Sigmoid colon (tissue), 7 donors: ENCODE measurements at places on chromosomes 1 and 21.

- H3K4me1 ChIP-seq: no peaks in the 10 kb centered on the region
- H3K4me3 ChIP-seq: no peak overlapping the region
- H3K27ac ChIP-seq: no peak overlapping the region
- H3K27me3 ChIP-seq: no peaks in the 10 kb centered on the region
- no peaks in the 10 kb centered on the region for H3K36me3 ChIP-seq
Measured at GRCh38 chr1:229815961-229816360, 189.9 kb downstream of the URB2 start.

DNA sequence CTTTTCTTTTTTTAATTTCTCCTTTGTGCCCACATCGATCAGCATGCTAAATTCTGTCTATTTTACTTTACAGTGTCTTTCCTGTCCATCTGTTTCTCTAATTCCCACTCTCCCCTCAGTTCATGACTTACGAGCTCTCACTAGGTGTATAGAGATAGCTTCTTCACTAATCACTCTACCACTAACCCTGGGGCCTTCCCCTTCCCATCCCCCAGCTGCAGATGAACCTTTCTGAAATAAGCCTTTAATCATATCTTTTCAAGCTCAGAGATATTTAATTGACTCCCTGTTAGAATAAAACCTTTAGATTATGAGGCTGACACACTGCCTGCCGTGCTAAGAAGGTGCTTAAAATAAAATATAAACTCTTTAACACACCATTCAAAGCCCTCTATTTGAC is 66.3 kb upstream of the BMP8A start:
- H3K27ac ChIP-seq: peak overlapping the region; percentile 45
- H3K4me1 ChIP-seq: peaks cover 22% of the 10 kb centered on the region
- no peaks in the 10 kb centered on the region for H3K27me3 ChIP-seq
- H3K36me3 ChIP-seq: peaks cover 81% of the 10 kb centered on the region
- no peak overlapping the region for H3K4me3 ChIP-seq

DNA sequence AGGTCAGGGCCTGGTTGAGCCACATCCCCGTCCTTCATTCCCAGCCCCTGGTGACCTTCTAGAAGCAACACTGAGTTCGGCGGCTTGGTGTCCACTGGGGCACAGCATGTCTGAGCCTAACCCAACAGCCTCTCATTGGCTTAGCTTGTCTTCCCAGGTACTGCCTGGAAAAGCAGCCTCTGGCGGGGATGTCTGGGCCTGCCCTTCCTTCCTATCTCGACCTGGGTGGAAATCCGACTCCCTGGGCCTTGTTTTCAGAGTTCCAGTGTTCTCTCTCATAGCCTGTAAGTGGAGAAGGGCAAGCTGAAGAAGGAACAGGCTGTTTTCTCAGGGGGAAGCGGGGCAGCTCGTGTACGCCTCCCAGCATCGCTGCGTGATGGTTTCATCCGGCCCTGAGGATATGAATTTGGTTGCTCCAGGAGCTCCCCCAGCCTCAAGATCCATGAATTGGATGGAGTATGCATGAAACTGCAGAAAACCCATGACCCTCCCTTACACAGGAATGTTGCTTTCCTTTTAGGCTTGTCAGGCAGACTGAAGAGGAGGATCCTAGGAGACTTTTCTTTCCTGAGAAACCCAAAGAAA is 116.5 kb upstream of the IRF2BP2 start:
- no peak overlapping the region for H3K4me3 ChIP-seq
- DNase-seq: peak; percentile 64
- H3K4me1 ChIP-seq: peaks cover 66% of the 10 kb centered on the region
- H3K36me3 ChIP-seq: no peaks in the 10 kb centered on the region
- no peaks in the 10 kb centered on the region for H3K27me3 ChIP-seq

GRCh38 chr1:205451202-205451601 is 4.6 kb downstream of the BLACAT1 start:
- no peak for DNase-seq
- no peak overlapping the region for H3K27ac ChIP-seq
- H3K36me3 ChIP-seq: no peaks in the 10 kb centered on the region
- no peak overlapping the region for H3K4me3 ChIP-seq

DNA sequence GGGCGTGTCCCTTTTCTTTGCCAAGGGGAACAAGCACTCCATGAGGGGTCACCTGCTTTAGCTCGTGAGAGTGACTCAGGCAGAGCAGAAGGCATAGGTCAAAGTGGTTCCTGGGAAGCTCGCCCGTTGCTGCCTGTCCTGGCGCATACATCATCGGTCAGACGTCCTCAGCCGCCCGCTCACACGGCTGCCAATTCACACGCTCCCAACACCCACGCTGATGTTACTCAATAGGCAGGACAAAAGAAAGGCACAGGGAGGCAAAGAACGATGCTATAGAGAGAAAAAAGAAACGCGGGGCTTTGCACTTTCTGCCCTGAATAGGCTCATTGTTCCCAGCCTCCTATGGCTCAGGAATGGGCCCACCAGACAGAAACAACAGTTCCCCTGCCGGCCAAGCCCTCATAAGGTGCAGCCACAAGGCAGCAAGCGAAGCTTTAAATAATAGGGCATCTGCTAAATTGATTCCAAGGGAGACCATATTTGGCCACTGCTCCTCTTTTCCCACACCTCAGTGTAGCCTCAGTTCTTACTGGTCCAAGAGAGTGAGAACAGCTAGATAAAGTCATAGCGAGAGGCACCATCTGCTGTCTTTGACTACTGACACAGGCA is 38.7 kb downstream of the VTCN1 start:
- no peak for DNase-seq
- no peak overlapping the region for H3K27ac ChIP-seq
- H3K4me3 ChIP-seq: no peak overlapping the region

DNA sequence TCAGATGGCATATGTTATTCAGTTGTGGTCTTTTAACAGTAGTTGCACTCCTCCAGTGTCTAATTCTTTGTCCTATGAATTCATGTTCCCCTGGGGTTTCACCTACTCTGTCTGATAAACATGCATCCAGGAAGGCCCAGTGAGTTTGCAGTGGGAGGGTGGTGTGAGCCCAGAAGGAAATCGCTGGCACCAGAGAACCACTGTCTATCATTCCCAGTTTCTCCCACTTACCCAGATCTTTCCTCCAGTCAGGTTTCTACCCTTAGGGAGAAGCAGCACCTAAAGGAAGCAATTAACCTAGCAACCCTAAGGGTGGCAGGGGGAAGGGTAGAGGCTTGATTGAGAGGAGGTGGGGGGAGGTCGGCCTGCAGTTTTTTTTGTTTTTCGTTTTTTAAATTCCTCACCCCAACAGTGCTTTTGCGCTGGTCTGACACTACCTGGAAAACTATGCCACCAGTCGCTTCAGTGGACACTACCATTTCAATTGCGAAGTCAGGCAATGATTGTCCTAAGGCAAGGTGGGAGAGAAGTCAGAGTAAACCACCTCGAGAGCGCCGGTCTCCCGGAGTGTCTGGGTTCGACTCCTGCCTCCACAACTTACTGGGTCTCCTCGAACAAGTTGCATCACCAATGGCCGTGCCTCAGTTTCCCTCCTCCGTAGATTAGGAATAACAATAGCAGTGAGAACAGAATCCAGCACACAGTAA is 766 bp upstream of the SLC44A3 start:
- H3K4me3 ChIP-seq: peak overlapping the region; percentile 55
- no peak for DNase-seq
- no peaks in the 10 kb centered on the region for H3K36me3 ChIP-seq
- H3K27ac ChIP-seq: peak overlapping the region; percentile 54

DNA sequence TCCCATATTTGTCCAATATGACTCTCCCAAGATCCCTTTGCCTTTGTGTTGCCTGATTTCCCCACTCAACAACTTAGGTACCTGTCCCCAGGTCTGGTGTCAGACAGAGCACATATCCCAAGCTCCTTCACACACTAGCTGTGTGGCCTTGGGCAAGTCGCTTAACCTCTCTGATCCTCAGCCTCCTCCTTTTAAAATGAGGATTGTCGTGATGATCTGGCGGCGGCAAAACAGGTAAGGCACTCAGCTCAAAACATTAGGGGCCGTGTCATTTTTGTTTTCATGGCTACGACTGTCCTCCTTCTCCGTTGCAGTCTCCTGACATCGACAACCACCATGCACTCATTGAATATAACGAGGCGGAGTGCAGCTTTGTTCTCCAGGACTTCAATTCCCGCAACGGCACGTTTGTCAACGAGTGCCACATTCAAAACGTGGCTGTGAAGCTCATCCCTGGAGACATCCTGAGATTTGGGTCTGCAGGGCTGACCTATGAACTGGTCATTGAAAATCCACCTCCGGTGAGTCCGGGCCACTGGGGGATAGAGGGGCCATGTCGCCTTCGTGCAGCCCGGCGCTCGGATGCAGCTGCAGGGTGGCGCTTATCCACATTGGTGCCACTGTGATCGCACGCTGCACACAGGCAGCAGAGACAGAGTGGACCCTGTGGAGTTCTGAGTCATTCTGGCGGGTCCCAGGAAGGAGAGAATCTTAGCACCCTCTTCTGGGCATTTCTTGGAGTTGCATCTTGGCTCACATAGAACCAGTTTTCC is 25.2 kb downstream of the FHAD1 start:
- H3K4me1 ChIP-seq: peaks cover 10% of the 10 kb centered on the region
- peak; percentile 83 for DNase-seq
- H3K27ac ChIP-seq: no peak overlapping the region
- H3K4me3 ChIP-seq: no peak overlapping the region
- no peaks in the 10 kb centered on the region for H3K27me3 ChIP-seq

DNA sequence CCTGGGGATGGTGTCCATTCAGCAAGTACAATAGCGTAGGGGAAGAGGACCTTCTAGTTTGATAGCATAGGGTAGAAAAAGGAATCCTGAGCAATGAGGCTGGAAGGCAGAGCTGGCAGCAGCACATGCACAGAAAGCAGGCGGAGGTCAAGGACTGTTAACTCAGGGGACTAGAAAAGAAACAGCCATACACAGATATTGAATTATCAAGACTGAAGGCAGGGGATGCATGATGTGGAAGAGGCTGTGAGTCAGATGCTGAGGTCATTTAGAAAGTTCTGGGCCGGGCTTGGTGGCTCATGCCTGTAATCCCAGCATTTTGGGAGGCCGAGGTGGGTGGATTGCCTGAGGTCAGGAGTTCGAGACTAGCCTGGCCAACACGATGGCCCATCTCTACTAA is 65.6 kb downstream of the OPTC start:
- no peaks in the 10 kb centered on the region for H3K36me3 ChIP-seq
- no peak overlapping the region for H3K4me3 ChIP-seq

GRCh38 chr1:204123376-204123775 is 28.5 kb downstream of the ETNK2 start:
- peaks cover 24% of the 10 kb centered on the region for H3K4me1 ChIP-seq
- H3K36me3 ChIP-seq: peaks cover 87% of the 10 kb centered on the region
- H3K27me3 ChIP-seq: no peaks in the 10 kb centered on the region
- no peak for DNase-seq

DNA sequence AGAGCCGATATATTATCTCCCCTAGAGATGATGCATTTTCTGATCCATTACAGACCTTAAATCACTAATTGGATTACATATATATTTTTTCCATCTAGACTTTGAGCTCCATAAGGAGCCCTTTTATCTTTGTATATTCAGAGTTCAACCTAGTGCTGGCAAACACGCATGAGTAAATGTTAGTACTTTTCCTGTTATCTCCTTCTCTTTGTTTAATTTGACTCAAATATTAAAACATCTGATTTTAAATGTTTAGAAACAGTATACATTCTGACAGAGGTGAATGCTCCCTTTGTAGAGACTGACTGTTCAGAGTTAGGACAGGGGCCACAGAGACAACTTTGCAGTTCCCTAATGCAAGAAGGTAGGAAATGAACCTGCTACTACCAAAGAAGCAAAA is 37.1 kb downstream of the EIF2B3 start:
- peaks cover 27% of the 10 kb centered on the region for H3K4me1 ChIP-seq
- H3K4me3 ChIP-seq: no peak overlapping the region
- H3K36me3 ChIP-seq: no peaks in the 10 kb centered on the region

- no peaks in the 10 kb centered on the region for H3K27me3 ChIP-seq
- H3K36me3 ChIP-seq: no peaks in the 10 kb centered on the region
- H3K4me1 ChIP-seq: no peaks in the 10 kb centered on the region
- no peak for DNase-seq
- H3K27ac ChIP-seq: no peak overlapping the region
Measured at GRCh38 chr1:163580926-163581325, 259.2 kb downstream of the NUF2 start.

GRCh38 chr1:61640531-61641530 is 84.1 kb downstream of the TM2D1 start:
- H3K4me1 ChIP-seq: peaks cover 37% of the 10 kb centered on the region
- no peaks in the 10 kb centered on the region for H3K36me3 ChIP-seq
- DNase-seq: peak; percentile 75
- peak overlapping the region; percentile 80 for H3K27ac ChIP-seq

DNA sequence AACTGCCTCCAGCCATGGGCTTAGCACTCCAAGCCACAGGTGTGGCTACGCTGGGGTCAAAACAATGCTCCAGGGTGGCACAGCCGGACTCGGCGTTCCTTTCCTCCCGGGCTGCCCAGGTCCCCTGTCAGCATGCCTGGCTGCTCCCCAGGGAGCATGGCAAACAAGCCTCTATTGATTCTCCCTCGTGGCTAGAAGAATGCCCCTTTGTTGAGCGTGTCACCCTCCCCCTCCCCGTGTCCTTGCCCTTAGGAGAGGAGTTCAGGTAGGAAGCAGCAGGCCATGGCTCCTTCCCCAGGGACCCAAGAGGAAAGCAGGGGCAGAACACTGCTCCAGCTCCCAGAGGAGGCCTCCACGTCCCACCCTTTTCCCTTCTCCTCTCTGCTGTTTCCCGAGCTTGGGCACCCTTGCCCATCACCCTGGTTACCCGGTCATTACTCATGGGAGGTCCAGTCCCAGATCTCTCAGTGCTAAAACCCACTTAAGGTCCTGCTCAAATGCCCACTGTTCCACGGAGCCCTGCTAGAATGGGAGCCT is 57.4 kb upstream of the CITED4 start:
- H3K27ac ChIP-seq: no peak overlapping the region
- H3K27me3 ChIP-seq: no peaks in the 10 kb centered on the region
- no peak for DNase-seq
- H3K4me1 ChIP-seq: no peaks in the 10 kb centered on the region
- H3K36me3 ChIP-seq: no peaks in the 10 kb centered on the region

DNA sequence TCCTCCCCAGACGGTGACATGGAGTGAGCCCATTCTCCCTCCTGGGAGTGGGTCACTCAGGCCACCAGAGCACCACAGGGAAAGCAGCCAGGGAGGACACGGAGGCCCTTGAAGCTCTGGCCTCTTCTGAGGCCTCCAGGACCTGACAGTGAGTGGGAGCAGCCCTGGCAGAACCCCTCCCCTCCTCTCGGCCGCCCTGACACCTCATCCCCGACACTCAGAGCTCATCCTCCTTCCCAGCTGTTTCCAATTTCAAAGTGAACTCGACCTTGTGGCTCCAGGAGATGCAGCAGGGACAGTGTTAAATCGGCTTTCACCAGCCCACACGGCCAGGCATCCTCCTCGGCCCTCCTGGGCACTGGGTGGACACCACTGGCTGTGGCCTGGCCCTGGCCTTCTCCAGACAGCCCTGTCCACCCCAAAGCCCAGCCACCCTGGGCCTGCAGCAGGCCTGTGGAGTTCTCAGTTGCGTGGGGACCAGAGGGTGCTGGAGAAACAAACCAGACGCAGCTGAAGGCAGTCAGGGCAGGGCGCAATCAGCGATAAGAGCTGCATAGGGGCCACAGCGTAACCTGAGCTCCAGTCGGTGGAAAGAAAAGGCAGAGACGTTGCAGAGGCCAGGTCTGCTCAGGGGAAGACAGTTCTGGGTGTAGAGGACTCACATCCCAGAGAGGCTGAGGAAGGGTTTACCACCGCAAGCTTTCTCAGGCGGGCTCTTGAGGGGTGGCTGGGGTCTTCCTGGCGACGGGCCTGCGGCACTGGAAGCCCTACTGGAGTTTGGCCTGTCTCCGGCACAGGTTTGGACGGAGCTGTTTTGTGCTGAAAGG is 27.1 kb downstream of the FTCD start:
- H3K27ac ChIP-seq: no peak overlapping the region
- no peaks in the 10 kb centered on the region for H3K4me1 ChIP-seq
- DNase-seq: peak; percentile 65
- H3K4me3 ChIP-seq: no peak overlapping the region
- H3K36me3 ChIP-seq: peaks cover 36% of the 10 kb centered on the region
